Activated effector memory CD4-positive, alpha-beta T cell treated with anti-CD3 and anti-CD28 coated beads, Interleukin-2, amount 50 U/mL, for 16 hours (primary cell): ENCODE measurements at places on chromosomes 11 and 22.

DNA sequence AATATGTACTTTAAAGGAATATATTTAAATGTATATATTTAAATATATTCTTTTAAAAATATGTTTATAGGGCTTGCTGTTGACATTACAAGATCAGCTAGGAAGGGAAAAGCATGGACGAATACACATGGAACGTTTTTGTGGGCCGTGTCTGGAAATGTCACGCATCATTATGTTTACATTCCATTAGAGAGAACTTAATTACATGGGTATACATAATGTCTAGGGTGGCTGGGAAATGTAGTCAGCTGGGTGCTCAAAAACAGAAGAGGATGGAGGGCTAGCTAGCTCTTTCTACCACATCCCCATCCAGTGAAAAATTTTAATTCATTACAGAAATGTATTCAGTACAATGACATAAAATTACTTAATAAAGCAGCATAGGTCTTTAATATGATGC lies 371.2 kb downstream of the DYNC2H1 start:
- no peak for DNase-seq

DNA sequence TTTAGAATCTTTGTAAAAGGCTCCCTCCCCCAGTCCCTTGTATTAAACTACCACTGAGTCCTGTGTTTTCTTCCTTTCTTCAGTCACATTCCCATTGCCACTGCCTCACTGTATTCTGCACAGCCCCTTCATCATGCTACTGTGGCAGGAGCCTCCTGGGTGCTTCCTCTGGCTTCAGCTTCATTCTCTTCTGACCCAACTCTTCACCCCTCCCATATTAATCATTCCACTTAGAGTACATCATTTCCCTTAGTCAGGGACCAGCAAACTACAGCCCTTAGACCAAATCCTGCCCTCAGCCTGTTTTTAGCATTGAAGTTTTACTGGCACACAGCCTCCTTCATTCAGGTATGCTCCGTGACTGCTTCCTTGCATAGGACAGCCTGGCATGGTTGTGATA lies 127.7 kb upstream of the MTNR1B start:
- no peak for DNase-seq

DNA sequence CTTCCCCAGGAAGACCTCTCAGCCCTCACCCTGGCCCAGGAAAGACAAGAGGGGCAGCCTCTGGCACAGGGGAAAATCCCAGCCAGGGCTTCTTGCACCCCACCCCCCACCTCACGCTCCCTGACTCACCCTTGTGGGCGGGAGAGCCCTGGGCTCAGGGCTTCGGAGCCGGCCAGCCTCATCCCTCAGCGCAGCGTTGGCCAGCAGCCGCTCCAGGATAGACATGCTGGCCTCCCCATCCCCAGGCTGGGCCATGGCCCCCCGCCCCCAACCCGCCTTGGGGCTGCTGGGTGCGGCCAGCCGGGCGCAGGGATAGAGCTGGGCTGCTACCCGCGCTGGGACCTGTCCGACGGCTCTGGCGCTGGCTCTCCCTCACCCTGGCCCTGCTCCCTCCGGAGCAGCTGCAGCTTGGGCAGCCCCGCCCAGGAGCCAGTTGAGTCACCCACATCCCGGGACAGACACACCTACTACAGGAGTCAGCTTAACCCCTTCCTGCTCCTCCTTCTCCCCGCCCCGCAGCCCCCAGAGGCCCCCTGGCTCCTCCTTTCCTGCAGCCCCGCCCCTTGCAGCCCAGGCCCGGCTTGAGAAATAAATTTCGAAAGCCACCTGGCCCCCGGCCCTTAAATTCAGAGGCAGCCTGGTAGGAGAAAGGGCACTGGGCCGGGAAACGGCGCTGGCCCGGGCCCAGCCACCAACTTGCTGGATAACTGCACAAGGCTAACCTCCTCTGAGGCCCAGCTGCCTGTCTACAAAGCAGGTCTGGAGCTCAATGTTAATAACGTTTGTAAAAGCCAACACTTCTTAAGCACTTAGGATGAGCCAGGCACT lies 13.4 kb downstream of the TNKS1BP1 start:
- peak; percentile 81 for DNase-seq

- no peak for DNase-seq
These were observed 44.2 kb downstream of the NAV2 start for GRCh38 chr11:19756675-19757475.

GRCh38 chr11:6745465-6746015 lies 26.2 kb downstream of the OR2AG2 start:
- no peak for DNase-seq

GRCh38 chr11:123480290-123480815 lies 50.3 kb downstream of the GRAMD1B start:
- DNase-seq: no peak

DNA sequence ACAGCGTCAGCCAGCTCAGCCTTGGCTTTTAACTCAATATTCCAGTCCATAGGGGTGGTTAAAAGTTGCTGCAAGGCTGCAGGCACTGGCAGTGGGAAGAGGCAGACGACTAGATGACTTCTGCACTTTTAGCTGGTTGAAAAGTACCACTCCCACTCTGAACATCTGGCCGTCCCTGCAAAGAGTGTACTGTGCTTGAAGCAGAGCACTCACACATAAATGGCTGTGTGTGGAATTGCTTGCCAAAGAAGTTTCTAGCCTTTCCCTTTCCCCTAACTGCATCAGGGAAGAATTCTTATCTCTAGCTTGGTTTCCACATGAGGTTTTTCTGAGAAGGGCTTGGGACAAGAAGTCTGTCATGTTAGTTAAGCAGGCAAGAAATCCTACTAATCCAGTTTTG lies 5.1 kb upstream of the PHLDB1 start:
- DNase-seq: no peak

DNA sequence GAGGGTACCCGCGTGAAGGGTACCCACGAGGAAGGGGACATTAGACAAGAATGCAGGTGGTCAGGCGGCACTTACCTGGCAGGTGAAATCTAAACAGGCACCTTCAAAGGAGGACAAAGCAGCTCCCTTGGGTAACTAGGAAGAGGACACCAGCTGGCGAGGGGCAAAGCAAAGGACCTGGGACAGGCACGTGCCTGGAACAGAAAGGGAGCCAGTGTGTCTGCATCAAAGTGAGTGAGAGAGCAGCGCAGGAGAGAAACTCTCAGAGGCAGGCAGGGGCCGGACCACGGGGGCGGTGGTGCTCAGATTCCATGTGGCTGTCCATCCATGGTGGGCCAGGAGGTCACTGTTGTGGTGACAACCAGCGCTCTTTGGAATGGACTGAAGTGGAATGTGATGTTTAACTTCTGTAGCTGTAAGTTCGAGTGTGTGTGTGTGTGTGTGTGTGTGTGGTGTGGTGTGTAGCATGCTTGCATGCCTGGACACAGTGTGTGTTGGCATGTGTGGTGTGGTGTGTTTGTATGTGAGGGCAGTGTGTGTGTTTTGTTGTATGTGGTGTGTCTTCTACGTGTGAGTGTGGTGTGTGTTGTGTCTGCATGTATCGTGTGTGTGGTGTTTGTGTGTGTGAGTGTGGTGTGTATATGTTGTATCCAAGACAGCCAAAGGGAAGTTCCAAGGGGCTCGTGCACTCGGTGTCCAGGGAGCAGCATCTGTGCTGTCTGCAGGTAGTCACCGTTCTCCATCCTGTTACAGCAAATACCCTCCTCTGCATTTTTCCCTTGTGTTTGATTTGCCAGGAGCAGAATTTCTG lies 86.4 kb downstream of the CDKN1C start:
- peak; percentile 50 for DNase-seq

DNA sequence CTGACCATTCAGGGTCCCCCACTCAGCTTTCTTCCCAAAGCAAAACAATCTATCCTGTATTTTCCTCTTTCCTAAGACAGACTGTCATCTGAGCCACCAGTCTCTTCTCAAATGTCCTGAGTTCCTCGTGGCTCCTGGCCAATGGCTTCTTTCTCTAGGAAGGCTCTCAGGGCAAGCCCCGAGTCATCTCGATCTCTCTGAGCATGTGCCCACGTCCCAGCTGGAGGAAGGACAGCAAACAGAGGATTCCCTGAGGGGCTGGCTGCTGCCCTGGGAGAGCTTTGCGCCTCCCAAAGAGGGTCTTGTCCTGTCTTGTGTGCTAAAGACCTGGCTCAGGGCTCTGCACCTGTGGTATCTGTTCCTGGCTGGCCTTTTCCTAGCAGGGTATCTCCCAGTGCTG lies 8.3 kb downstream of the SLC37A2 start:
- DNase-seq: no peak

- no peak for DNase-seq
These were observed 11.2 kb downstream of the SPATA19 start for GRCh38 chr11:133833898-133834681.

DNA sequence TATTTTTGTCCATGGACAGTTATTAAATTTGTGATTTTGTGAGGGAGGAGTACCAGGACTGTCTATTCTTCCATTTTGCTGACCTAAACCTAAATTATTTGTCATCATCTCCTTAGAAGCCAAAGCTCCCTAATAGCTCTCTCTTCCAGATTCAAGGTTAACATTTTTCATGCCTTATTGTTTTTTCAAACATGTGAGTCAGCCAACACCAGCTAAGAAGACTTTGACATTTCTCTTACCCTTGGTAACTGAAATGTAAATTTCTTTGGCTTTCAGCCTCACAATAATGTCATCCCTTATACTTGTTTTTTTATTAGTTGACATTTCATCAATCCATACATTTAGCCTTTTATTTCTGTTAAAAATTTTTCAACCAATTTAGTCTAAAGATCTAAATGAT lies 19.2 kb downstream of the OR52E1 start:
- DNase-seq: no peak

GRCh38 chr11:71269603-71270511 lies 17.5 kb upstream of the SHANK2 start:
- DNase-seq: peak; percentile 12

DNA sequence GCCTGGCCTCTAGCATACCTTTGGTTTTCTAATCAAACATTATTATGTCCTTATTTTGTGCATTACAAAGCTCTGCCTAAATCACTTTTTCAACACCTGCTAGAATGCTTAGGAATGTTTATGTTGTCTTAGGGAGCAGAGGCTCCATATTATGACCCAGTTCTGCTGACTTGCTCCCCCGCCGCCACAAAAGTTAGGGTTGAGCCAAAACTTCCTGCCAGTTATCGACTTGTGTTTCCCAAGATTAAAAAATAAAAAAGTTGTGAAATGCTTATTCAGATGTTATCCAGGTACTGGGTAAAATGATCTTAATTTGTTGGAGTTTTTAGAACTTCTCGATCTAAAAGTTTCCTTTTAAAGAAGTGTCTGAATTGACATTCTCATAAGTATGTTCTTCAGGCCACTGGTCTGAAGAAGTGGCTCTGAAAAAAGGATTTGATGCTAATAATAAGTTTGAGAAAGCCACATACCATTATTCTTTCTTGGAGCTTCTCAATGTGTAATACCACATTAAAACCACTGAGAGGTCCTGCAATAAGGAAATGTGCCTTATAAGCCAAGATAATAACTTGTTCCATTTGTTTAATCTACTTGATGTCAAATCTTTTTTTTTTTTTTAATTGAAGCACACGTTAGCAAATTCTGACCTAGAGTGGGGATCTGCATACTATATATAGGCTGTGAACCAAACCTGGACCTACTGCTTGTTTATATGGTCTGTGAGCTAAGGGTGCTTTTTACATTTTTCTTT lies 2.2 kb downstream of the RNF185 start:
- DNase-seq: no peak

DNA sequence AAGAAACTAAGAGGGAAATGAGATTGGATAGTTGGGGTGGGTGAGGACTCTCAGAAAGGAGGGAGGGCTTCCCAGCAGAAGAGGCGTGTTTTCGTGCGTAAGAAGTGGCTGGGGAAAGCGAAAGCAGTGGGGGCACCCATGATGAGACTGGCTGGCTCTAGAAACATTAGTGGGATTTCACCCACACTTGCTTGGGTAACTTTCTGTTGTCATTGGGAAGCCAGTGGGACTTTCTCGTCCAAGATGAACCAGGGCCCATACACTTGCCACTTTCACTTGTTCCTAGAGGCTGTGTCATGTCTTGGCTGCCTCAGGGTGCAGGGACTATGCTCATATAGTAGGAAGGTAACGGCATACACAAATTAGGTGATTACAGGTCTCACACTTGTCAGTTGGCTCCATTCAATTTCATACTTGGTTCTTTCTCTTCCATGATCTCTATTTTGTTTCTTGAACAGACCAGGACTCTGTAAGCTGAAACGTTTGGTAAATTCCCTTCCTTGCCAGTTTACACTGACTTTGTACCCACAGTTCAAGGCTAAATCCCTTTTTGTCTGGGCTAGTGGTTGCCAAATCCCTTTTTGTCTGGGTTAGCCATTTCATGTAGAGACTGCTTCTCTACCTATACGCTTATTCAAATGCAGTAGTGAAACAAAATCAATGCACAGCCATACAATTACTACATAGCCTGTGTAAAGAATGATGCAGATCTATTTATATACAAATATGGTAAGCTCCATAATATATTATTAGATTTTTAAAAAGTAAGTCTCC lies 42.0 kb upstream of the CXCR5 start:
- peak; percentile 79 for DNase-seq

GRCh38 chr11:64289002-64289564 lies 2.0 kb upstream of the KCNK4 start:
- DNase-seq: no peak

GRCh38 chr11:117502779-117503100 lies 175.1 kb downstream of the CEP164 start:
- no peak for DNase-seq

DNA sequence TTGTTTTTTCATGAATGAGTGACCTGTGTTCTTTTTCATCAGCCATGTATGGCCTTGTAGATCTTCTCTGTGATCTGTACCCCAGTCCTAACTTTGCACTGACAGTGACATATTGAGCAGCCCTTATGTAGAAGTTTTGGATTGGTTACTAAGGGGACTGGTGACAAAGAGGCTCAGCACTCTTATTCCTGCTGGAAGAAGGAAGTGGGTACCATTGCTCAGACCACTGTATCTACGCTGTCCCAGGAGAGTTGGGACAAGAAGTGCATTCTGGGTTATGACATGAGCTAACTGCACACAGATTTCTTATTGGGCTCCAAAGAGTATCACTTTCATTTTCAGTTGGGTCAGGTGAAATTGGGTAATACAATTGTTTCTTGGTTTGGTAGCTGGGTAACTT lies 107.8 kb upstream of the RASSF10 start:
- DNase-seq: no peak

- DNase-seq: no peak
These were observed 278 bp downstream of the ROM1 start for GRCh38 chr11:62613291-62613778.

- peak; percentile 93 for DNase-seq
These were observed at the start of gene GLB1L2 for GRCh38 chr11:134331354-134332188. GLB1L2 (plus strand) TSS chr11:134331988; CDS start chr11:134332062, 74 bp downstream.

DNA sequence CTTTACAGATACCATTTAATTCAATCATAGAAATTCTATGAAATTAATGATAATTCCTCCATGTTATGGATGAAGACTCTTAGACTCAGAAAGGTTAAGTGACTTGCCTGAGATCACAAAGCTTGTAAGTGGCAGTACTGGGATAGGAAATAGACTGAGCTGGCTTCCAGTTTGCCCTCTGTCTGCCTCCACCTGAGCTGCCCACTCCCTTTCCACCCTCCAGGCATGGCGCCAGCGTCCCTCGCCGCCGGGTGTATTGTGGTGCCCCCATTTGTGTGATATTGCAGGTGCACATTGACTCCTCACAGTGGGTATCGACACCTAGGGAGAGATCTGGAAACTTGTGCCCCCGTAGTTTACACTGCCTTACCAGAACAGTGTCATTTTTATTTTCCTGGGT lies 9.4 kb upstream of the RPS3 start:
- no peak for DNase-seq

- DNase-seq: peak; percentile 72
These were observed 19.7 kb downstream of the MYO7A start for GRCh38 chr11:77147668-77148321.

- no peak for DNase-seq
These were observed 18.0 kb downstream of the CNTF start for GRCh38 chr11:58640386-58641023.

GRCh38 chr22:37552524-37553163 lies 7.6 kb upstream of the CDC42EP1 start:
- no peak for DNase-seq
